ENCODE measurements at places on chromosomes 3 and 15.

GRCh38 chr3:110568246-110568645 lies 503.4 kb upstream of the NECTIN3 start:
- DNase-seq: no peak

DNA sequence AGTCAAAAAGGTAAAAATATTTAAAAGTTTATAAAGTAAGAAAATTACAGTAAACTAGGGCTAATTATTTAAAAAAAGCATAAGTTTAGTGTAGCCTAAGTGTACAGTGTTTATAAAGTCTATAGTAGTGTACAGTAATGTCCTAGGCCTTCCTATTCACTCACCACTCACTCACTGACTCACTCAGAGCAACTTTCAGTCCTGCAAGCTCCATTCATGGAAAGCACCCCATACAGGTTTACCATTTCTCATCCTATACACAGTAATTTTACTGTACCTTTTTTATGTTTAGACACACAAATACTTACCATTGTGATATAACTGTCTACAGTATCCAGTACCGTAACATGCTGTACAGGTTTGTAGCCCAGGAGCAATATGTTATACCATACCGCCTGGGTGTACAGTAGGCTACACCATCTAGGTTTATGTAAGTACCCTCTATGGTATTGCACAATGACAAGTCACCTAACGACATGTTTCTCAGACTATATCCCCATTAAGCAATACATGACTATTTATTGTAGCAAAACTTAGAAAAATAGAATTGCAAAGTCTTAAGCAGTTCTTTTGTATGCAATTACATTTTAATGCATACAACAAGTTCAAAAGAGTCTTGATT lies 19.5 kb downstream of the AVEN start:
- no peak for DNase-seq

GRCh38 chr3:185103359-185104127 lies 49.3 kb downstream of the C3orf70 start:
- no peak for DNase-seq

GRCh38 chr3:190238871-190239270 lies 83.4 kb downstream of the CLDN1 start:
- DNase-seq: no peak

GRCh38 chr3:31170932-31171670 lies 276.6 kb upstream of the GADL1 start:
- DNase-seq: no peak

- DNase-seq: no peak
Observed at GRCh38 chr3:139251529-139251928, 92.3 kb upstream of the MRPS22 start.

DNA sequence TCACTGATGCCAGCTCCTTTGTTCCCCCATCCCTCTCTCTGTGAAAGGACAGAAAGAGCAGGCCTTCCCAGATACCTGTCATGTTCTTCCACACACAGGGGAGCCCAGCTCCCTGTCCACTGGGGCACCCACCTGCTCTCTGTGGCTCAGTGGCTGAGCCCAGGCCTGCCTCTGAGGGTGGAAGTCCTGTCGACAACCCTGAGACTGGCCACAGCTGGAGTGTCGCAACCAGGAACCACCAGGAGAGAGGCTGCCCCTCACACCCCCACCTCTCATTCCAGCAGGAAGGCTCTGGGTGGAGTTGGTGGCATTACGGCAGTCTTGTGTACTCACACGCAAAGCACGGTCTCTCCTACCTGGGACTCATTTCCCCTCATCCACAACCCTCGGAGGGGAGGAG lies 66.3 kb downstream of the MEGF11 start:
- no peak for DNase-seq

GRCh38 chr15:31438601-31439265 lies 112.1 kb downstream of the KLF13 start:
- no peak for DNase-seq

- no peak for DNase-seq
Observed at GRCh38 chr15:33801954-33802353, 166.3 kb upstream of the CHRM5 start.

DNA sequence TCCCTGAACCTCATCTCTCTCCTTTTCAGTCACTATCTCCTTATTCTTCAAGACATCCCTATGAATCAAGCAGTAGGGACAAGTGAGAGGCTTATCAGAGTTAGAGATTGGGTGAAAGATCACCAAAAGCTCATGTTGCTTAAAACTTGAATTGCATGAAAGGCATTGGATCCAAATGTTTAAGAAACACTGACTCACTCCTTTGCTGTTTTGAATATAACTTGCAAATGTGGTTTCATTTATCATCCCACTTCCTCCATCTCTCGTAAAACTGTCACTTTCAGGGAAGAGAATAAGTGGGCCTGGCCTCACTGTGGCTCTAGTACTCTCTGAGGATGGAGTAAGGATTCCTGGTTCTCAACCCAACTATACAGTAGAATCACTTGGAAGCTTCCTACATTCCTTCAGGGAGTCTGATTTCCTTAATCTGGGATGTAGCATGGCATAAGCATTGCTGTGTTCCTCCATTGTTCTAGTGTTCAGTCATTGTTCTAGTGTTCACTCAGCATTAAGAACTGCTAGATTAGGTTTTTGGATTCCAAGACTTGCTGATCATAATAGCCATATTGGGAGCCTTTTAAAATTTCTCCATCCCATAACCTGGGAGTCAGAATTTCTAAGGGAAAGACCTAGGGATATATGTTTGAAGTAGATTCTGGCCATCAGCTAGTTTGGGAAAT lies 171.8 kb downstream of the TMEM108 start:
- no peak for DNase-seq

DNA sequence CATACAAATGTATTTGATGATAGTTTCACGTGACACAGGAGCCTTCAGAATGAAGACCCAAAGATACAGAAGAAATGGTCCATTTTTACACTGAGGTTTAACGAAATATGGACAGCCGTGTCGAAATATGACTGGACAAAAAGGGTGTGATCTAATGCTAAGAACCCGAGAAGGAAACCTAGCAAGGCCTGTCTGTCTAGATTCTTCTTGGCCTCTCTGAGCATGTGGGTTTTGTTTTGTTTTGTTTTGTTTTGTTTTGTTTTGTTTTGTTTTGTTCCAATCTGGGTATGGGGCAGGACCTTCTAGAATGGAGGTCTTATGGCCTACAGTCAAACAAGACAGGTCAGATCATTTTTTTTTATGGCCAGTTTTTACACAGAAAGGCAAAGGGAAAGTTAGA lies 242.7 kb upstream of the STT3B start:
- no peak for DNase-seq

DNA sequence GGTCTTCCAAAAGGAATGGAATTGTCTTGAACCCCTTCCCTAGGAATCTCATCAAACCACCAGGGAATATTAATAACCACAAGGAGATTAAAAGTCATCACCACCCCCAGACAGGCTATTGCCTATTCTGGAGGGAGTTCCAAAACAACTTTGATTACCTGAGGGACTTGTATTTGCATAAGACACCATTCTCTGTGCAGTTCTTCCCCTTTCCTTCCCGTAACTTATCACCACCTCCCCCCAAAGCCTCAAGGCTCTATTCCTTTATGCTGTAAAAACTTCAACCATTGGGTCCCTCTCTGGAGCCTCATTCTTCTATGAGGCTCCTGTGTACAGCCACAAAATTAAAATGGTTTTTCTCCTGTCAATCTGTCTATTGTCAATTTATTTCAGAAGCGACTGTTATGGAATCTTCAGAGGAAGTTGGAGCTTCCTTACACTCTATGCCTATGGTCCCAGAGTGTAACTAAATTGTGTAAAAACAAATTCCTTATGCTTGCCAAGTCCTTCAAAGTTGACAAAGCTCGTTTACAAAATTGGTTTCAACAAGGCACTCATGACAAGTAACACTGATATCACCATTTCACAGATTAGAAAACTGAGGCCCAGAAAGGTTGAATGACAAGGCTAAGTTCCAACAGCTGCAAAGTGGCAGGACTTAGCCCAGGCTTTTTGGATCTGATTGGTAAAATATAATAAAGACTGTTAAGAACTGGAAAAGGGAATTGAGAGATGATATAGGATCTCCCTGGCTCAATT lies 68.3 kb upstream of the HERC1 start:
- DNase-seq: no peak

DNA sequence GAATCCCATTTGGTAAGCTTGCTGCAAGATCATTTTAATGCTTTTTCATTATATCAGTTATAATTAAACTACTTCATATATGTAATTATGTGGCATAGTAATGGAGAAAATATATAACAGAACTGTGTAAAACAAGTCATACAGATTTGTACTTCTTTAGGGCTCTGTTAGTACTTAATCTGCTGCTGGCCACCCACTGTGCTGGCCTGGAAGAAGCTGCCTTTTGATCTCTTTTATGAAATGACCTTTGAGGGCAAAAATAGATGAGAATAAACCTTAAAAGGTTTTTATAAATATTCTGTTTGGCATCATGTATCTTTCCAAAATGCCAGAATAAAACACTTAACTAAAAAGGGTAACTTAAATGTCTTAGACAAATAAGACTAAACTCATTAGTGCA lies 262.9 kb downstream of the ZIC1 start:
- DNase-seq: no peak

- no peak for DNase-seq
Observed at GRCh38 chr3:156635973-156636372, 38.4 kb upstream of the TIPARP start.

DNA sequence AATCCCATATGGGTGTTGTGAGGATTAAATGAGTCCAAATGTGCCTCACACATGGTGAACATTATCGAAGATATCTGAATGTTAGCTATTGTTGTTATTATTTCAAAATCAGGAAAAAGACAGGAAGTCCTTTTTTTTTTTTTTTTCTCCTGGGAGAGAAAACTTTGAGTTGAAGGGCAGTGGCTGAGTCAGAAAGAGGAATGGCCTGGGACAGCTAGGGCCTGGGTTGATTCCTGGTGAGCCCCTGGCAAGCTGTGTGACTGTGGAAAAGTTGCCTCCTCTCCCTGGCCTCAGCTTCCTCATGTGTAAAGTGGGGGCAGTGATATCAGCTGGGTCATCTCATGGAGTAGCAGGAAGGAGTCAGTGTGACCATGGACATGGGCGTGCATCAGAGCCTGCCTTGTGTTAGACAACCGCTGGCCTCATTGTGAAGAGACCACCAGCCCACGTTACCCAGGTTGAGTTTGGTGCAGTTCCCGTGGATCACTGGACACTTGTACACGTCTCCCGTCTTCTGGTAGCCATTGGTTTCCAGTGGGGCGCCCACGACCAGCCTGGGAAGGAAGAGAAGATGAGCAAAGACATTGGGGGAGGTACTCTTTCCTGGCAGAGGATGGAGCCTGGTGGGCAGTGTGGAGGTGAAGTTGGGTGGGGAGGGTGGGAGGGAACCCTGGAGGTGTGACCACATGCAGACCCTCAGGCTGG lies 63.1 kb downstream of the ITGA11 start:
- no peak for DNase-seq

- no peak for DNase-seq
Observed at GRCh38 chr3:12148183-12148940, 10.3 kb downstream of the TIMP4 start.

DNA sequence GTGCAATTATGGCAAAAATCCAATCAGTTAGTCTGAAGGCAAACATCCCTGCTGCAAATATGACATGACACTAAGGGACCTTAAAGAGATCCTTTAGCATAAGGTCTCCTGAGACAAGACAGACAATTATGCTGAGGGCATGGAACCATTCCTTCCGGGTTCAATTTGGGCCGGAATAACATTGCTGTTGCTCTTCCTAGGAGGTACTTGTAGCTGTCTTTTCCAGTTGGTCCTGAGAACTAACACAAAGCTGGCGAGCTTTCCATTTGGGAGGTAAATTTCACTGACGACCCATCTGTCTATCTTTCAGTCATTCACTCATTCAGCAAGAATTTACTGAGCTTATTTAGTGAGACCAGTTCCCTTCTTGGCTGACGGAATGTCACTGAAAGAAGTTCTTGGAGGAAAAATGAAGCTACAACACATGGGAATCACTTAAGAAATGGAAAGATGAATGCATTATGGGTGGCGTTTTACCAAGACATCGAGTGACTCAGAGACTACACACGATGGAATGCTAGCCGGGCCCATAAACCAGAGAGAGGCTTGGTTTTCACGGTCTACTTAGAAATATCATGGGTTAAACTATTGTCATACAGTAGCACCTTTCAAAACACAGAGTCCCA lies 215.5 kb downstream of the PDZRN3 start:
- no peak for DNase-seq

DNA sequence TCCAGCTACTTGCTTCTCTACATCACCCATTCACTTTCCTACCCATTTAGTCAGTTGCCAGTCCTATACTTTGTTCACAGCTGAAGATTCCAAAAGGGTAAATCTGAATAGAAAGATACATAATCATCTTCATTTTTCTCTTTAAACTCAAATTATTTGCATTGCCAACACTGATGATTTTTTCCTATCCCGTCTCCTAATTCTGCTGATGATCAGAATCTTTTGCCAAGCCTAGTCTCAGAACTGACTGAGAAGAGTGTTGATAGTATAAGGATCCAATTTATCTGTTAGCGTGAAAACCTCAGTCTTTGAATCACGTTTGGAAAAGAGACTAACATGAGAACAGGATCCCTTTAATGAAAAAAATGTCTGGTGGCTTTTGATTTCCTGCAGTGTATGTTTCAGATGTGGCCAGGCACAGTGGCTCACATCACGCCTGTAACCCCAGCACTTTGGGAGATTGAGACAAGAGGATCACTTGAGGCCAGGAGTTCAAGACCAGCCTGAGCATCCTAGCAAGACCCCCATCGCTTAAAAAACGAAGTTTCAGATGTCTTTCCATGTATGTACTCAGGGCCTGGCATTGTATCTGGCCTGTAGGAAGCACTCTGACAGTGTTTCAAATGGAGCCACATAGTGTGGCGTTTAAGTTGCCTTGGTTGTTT lies 169.4 kb downstream of the KLHL25 start:
- no peak for DNase-seq

All from NCI-H2081 (cell line).